Activated T-cell treated with anti-CD3 and anti-CD28 coated beads, Interleukin-2, amount 50 U/mL, for 48 hours (primary cell): ENCODE measurements at places on chromosomes 6 and 20.

DNA sequence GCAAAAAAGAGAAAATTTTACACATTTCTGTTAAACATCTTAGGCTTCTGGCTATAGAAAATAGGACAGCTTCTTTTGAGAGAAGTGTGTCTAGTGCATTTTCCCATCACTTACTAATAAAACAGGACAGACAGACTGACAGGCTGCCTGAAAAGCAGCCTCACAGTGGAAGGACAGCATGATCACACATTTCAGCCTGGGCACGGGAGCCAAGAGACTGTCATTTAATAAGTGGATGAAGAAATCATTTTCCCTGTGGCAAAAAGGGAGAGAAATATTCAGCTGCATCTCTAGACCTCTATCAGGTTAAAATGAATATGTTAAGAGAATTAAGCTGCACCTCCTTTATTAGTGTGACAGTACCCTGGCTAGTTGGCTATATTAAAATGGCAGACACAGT, 960.5 kb downstream of the KIF16B start:
- no peak for DNase-seq

DNA sequence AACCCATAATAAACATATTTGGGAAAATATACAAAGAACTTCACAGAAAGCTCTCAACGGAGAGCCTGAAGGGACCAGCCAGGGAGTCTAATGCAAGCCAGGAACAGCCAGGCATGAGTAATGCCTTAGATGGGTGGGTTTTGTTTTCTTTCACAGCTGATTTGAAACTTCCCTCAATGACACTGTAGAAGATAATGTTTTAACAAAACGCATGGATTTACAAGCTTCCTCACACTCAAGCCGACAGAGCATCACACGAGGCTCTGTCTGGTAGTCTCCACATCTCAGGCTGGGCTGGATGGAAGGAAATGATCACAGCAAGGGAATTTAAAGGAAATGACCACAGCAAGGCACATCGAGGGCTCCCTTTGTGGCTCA, 113.9 kb downstream of the GMPR start:
- DNase-seq = no peak

DNA sequence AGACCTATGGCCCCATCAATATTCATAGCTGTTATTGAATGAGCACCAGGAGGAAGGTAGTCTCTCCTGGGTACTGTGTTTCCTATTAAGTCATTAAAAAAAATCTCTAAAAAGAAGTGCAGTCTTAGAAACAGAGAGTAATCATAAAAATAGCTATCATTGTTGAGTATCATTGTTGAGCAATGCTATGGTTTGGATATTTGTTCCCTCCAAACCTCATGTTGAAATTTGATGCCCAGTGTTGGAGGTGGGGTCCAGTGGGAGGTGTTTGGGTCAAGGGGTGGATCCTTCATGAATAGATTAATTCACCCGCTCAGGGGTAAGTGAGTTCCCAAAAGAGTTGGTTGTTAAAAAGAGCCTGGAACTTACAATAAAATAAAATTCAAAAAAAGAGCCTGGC, 88.1 kb upstream of the IYD start:
- no peak for DNase-seq

GRCh38 chr6:125367036-125367782, 65.4 kb upstream of the HDDC2 start:
- no peak for DNase-seq

- no peak for DNase-seq
These were observed 36.5 kb downstream of the AKAP12 start for GRCh38 chr6:151276112-151276740.

GRCh38 chr6:43942616-43943015, 172.6 kb downstream of the VEGFA start:
- DNase-seq = no peak

DNA sequence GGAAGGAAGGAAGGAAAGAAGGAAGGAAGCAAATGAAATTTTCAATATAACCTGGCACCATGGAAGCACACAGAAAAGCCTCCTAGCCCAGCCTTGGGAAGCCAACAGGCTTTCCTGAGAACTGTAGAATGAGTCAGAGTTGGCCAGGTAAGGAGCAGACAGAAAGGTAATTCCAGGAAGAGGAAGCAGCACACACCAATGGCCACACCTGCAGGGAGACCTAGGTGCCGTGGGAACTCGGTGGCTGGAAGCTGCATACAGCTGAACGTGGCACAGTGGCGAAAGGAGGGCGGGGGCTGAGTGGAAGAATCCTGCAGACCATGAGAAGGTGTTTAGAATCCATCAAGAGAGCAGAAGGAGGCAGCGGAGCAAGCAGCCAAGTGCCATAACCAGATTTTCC, 224.8 kb upstream of the RREB1 start:
- no peak for DNase-seq

DNA sequence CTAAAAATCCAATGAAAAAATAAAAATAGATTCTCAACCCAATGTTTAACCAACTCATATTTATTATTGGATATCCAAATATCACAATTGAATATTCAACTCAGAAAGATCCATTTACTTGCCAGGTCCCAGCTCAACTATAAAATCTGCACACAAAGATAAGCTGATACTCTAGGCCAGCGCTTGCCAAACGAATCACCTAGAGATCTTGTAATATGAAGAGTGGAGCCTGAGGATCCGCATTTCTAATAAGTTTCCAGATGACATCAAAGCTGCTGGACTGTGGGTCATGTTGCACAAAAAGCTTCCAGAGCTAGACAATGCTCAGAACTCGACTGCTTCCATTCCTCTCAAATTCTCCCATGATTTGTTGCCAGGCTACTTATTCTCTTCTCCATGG, 51.7 kb upstream of the HSF2 start:
- no peak for DNase-seq

DNA sequence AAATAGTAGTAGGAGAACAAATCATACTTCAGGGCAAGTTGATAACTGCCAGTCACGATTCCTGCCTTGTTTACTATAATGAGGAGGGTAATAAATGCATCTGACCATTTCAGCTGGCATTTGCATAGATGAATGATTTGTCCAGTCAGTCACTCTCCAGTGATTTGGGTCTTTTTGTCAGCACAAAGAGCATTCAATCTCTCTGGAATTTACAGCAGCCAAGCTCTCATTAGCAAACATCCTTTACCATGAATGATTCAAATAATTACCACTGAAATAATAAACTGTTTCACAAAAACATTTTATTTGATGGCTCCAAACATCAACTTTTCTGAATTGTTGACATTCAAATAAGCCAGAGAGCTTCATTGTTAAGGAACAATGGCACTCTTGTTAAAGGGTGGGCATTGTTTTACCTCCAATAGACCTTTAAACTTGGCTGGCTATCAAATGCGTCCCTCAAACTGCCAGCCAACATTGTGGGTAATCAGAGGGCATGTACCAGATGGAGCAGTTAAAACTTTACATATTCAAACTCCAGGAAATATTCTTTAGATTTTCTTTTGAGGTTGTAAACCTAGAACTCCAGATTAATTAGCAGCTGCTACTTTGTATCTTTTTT, 30.0 kb upstream of the FBXL4 start:
- no peak for DNase-seq

DNA sequence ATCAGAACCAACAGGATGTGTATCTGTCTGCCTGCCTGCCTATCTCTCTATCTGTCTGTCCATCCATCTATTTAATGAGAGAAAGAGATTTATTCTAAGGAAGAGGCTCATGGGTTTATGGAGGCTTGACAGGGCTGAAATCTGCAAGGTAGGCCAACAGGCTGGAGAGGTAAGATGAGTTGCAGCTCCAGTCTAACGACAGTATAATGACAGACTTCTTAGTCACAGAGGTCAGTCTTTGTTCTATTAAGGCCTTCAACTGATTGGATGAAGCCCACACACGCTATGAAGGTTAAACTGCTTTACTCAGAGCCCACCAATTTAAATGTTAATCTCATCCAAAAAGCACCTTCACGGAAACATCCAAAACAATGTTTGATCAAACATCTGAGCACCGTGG, 100.3 kb upstream of the ENPP5 start:
- no peak for DNase-seq

DNA sequence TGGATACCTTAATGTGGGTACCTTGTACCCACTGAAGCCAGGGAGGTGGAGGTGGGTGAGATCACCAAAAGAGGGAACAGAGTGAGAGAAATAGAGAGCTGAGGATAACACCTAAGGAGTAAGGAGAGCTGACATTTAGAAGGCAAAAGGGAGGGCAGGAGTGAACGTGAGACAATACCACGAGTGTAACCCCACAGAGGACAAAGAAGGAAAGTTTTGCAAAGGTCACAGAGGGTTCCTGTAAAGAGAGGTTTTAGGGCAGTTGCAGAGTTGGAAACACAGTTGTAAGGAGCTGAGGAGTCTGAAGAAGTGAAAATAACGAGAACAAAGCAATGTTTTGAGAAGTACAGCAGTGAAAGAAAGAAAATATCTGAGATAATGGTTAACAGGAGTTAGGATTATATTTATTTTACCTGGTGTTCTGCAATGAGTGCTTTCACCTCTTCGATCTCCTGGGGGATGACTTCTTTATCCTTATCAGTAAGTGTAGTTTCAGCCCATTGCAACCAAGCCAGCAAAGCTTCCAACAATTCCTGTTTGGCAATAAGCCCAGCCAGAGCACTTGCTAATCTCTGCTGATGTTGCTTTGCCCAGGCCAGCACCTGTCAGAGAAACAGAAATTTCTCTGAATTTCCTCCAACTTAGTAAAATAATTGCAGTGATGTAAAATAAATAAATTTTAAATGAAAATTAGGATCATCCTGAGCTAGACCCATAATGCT, 166.8 kb downstream of the DST start:
- DNase-seq = no peak

DNA sequence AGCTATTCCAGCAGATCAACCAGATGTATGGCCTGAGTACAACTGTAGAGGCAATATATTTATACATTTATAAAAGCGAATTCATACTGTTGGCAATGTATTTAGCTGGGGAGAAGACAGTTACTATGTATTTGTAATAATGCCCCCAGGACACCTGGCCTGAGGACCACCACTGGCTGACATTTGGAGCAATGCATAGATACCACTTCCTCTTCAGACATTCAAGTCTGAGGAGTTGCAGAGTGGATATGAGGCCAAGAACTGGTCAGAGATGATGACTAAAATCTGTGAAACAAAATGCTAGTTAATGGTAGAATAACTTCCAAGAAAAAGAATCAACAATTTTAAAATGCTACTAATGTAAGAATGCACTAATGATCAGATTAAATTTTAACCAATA, 462.3 kb downstream of the CDC5L start:
- DNase-seq = no peak
